Psoas muscle (tissue), 8 donors: ENCODE measurements at places on chromosomes 11 and 22. TPM values are rescaled to one million over a fixed set of nuclear protein-coding genes. Genes with fewer than 3 reads are reported as not detected.

- DNase-seq: no peak
These were observed 108.6 kb upstream of the RASSF10 start for GRCh38 chr11:12900496-12900895.

The SERHL2 gene
- 1.1 TPM for total RNA-seq

The PDGFD gene
- 1.1 TPM for total RNA-seq

The HEPHL1 gene
- total RNA-seq: not detected

DNA sequence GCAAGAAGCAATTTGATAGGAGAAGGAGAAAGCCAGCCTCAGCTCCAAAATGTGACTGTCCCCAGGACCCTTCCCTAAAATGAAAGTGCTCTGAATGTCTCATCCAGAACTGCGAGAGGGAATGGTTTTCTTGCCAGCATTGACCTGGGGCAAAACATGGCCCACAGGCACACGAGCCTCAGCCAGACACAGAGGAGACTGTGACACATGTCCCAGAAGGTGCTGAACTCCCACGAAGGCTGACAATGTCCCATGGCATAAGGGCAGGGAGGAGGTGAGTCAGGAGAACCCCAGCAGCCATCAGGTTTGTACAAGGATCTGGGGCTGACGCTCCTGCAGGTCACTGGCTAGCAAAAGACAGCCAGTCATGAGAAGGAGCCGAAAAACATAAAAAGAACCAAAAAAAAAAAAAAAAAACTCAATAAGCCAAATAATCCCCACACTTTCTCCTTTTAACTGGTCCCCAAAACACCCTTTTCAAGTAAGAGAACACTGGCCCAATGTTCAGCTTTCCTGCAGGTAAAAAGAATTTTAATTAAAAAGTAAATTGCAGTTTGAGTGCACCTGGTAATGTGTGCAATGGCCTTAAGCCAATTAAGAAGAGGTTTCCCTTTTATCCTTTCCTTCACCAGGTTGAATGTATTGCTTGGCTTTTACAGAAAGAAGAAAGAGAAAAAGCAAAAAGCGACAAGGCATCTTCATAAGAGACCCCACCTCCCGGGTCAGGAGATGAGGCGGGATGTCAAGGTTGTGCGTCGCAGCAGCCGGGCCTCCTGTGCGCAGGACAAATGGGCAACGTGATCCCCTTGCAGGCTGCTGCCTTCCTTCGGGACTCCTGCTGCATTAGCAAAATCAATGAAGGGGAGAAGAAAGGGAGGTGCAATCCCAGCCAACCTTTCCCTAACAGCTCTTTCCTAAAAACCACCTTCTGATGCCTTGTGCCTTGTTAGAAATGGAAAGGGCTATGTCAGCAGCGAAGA is 43.6 kb downstream of the GALNT18 start:
- DNase-seq: no peak

DNA sequence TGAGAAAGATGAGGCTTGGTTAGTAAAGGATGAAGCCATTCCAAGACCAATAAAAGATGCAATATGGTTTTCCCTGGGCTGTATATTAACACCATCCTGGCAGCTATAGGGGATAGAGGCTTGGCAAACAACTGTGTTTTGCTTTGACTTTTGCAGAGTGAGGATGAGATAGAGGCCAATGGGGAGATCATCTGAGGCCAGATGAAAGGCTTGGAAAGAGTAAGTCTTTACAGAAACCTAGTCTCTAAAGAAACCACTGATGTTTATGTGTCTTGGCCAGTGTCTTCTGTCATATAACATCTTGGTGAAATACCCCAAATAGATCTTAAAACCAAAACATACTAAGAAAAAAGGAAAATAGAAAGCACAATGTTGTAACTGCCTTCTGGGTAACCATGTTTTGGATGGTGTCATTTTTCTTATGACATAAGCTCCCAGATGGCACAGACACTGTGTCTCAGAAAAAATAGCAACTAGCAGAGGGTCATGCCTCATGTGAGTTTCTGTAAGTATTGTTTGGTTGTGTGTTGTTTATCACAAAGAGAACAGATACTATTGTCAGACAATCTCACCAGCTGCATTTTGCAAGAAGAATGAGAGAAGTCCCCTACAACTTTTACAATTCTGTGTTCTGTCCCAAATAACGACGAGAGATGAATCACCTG is 305.4 kb downstream of the ST3GAL4 start:
- no peak for DNase-seq

DNA sequence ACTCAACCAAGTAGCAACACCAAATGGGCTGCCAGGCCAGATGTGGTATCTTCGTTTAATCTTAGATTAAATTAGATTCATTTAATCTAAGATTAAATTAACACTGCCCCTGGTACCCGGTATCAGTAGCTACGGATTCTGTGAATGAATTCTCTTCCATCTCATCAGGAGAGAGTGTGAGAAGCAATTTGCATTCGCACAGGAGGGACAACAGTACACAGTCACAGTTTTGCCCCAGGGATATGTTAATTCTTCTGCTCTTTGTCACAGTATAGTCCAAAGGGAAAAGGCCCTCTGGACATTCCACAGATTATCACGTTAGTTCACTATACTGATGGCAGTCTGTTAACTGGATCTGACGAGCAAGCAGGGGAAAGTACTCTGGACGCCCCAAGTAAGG is 22.9 kb downstream of the ASCL2 start:
- no peak for DNase-seq

- no peak for DNase-seq
These were observed 11.3 kb upstream of the MS4A7 start for GRCh38 chr11:60367009-60367408.

DNA sequence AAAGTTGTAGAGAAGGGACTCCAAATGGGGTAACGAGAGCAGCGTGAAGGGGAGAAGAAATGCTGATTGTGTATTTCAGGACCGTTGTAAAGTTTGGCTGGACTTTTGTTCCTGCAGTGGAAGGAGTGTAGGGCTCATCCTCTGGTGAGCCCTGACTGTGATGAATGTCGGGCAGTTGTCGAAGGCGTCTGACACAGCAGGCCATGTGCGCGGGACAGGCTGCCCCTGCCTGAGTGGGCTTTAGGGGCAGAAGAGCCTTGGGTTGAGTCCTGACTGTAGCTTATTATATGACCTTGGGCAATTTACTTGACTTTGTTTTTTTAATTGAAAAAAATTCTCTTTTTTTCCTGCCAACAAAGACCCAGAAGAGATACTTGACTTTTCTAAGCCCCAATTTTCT is 3.1 kb downstream of the TRMU start:
- peak; percentile 11 for DNase-seq

- no peak for DNase-seq
These were observed 39.5 kb downstream of the PHF21B start for GRCh38 chr22:44970291-44970690.

GRCh38 chr11:82865841-82866240 is 34.4 kb downstream of the PRCP start:
- DNase-seq: no peak

The TSPAN18 gene
- total RNA-seq: 8.8 TPM

DNA sequence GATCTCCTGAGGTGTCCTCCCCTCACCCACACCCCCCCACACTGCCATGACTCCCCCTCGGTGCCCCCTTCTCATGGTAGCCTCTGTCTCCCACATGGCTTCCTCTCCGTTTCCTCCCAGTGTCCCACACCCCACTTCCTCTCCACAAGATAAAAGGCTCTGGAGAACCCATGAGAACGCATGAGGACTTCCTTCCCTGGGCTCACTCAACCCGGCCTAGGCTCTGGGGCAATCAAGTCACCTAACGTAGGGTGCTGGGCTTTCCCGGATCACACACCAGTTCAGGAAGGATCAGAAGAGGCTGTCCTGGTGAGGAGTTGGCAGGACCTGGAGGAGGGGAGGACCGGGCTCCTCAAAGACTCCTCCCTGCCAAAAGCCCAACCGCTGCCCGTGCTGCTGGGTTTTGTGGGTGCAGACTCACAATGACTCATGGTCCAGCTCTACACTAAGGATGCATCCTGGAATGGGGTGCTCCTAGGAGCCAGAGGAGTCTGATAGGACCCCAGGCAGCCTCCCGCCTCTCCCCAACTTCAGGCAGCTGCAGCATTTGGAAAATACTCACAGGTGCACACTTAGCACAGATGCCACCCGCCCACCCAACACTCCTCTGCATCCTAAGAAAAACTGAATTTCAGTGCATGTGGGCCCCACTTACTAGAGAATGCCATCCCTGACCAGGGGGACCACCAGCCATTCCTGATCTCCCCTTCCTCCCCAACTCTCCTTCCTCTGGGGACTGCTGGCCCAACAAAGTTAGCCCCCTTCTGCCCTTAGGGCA is 21.0 kb downstream of the SLC22A12 start:
- DNase-seq: no peak

DNA sequence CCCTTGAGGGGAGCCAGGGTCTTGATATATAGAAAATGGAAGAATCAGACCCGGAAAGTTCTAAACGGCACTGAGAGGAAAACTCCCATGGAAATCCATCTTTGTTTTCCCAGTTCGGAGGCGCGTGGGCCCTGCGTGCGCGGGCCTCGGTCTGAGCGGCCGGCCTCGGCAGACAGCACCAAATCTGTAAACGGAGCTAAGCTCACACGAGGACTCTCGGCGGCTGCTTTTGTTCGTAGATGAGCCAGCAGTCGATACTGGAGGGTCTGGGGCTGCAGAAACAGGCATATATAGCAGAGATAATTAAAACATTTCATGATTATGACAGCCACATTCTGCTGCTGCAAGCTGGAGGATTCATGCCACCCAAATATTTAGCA is 68.5 kb upstream of the PPARA start:
- peak; percentile 51 for DNase-seq

DNA sequence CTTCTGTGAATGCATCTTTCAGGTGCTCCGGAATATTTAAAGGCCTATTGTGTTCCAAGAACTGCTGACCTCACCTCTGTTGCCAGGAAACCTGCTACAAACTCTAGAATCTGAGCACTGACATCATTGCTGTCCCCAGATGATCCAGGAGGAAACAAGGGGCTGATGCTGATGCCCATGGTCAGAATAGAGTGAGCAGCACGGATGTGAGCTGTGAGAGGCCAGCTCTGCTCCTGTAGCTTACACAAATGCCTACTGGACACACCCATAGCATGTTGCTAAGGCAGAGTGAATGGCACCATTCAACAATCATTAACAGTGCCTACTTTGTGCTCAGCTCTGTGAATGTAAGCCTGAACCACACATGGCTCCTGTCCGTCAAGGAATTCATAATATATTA is 276.7 kb upstream of the API5 start:
- DNase-seq: no peak

- DNase-seq: no peak
These were observed 3.7 kb upstream of the HEPHL1 start for GRCh38 chr11:94017446-94017845.

GRCh38 chr11:29200791-29201562 is 815.9 kb downstream of the KCNA4 start:
- no peak for DNase-seq

The P2RX6 gene
- total RNA-seq: 39.4 TPM

- DNase-seq: no peak
These were observed 138.1 kb upstream of the ANO3 start for GRCh38 chr11:26193694-26194365.

GRCh38 chr11:128533472-128533871 is 53.9 kb downstream of the ETS1 start:
- no peak for DNase-seq

- no peak for DNase-seq
These were observed 257.4 kb upstream of the UBASH3B start for GRCh38 chr11:122398167-122398566.

DNA sequence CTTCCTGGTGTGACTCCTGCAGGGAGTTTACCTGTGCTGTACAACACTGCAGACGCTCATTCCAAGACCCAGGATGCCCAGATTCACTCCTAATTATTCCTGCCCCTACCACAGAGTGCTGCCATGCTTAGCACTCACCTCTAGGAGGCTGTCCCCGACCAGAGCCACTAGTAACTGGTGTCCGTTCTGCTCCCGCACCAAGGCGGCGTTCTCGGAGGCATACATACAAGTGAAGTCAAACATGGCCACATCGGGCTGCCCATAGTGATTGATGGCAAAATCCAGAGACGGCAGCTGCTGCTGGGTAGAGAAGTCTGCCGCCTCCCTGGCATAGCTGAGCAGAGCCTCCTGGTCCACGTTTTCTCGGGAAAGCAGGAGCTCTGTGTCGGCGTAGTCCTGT is 122.3 kb upstream of the BID start:
- peak; percentile 89 for DNase-seq

GRCh38 chr11:126808836-126809235 is 191.7 kb downstream of the KIRREL3 start:
- no peak for DNase-seq

DNA sequence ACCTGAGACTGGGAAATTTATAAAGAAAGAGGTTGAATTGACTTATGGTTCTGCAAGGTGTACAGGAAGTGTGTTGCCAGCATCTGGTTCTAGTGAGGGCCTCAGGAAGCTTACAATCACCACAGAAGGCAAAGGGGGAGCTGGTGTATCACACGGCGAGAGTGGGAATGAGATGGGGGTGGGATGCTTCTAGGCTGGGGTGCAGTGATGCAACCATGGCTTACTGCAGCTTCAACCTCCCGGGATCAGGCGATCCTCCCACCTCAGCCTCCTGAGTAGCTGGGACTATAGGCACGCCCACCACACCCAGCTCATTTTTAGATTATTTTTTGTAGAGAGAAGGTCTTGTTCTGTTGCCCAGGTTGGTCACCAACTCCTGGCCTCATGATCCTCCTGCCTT is 61.0 kb downstream of the C22orf31 start:
- no peak for DNase-seq

DNA sequence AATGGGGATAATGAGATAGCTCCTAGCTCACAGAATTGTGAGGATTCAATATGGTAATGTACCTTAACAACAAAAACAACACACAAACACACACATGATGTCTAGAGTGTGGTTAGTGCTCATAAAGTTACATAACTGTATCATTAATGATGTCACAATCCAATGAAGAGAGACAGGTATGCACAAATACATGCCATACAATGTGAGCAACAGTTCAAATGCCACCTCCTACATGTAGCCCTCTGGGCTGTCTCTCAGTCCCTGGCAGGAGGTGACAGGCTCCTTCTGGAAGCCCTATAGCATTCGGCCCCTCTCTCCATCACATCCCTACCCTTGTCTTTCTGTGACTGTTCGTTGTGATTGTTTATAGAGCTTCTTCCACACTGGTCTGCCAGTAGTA is 8.3 kb upstream of the MICALL1 start:
- no peak for DNase-seq

DNA sequence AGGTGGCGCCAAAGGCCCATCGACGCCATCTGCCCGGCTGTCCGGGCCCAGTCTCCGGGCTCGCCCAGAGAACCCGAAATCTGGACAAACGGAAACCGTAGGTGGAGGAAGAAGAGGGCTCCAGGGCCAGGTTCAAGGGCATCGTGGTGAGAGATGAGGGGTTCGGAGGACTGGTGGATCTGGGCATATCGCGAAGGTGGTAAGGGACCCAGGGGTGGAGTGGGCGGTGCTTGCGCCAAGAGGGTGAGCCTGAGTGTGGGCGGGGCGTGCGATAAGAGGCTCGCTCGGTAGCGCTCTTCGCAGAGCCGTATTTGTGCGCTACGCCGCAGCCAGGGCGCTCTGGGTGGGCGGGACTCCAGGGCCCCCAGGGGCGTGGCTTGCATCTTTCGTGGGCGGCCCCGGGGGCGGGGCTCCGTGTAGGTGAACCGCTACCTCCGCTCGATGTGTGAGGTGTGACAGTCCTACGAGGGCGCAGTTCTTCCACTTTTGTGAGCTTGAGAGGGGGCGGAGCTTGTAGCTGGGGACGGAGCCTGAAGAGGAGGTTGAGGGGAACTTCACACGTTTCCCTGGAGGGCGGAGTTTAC is 4.8 kb downstream of the CD248 start:
- DNase-seq: peak; percentile 94
